MCF 10A (cell line): ENCODE measurements at places on chromosomes 3 and 15. TPM values are rescaled to one million over a fixed set of nuclear protein-coding genes. Genes with fewer than 3 reads are reported as not detected.

MRAS gene
- total RNA-seq, result 5.2 and 7.0 TPM in 2 replicates

DNA sequence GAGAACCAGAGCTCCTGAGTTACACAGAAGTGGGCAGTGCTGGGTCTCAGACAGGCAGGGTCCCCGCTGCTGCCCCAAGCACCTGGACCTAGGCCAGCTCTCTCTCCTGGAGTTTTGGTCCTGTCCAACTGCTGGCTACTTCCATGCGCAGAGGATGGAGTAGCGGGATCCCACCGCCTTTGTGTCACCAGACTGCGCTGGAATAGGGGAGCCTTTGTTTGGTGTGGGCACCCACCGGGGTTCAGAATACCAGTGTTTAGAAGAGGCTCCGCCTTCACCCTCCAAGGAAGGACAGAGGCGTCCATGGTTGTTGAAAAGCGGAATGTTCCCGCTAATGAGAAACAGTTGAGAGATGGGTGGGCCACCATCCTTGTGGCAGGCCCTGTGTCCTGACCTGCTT lies 154.4 kb downstream of the DNAJB8 start:
- no peak overlapping the region for H3K4me3 ChIP-seq
- no peak overlapping the region for H3K27ac ChIP-seq
- H3K36me3 ChIP-seq, result peaks cover 5% of the 10 kb centered on the region

- H3K27ac ChIP-seq, result no peak overlapping the region
- DNase-seq, result no peak
- H3K4me1 ChIP-seq, result no peaks in the 10 kb centered on the region
- no peaks in the 10 kb centered on the region for H3K36me3 ChIP-seq
- H3K27me3 ChIP-seq, result peaks cover 49% of the 10 kb centered on the region
Measured at GRCh38 chr3:278300-279064, 81.9 kb downstream of the CHL1 start.

DNA sequence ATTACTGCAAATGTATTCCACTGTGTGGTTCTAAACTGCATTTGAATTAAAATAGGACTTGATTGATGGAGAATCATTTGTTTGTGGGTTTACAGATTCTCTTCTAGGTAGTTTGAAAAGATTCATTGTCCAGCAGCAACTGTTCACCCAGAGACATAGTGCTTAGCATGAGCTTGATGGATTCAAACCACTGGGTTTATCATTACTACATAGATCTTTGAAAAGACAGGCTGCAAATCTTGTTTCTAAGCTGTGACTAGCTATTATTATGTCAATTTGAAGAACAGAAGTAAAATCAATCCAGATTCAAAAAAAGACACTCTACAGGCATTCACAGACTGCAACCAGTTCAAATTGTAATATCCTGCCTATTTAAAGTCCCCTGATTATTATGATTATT lies 49.8 kb downstream of the MBNL1 start:
- no peak overlapping the region for H3K4me3 ChIP-seq
- no peaks in the 10 kb centered on the region for H3K27me3 ChIP-seq
- H3K4me1 ChIP-seq, result peaks cover 35% of the 10 kb centered on the region
- no peak overlapping the region for H3K27ac ChIP-seq
- no peak for DNase-seq

DNA sequence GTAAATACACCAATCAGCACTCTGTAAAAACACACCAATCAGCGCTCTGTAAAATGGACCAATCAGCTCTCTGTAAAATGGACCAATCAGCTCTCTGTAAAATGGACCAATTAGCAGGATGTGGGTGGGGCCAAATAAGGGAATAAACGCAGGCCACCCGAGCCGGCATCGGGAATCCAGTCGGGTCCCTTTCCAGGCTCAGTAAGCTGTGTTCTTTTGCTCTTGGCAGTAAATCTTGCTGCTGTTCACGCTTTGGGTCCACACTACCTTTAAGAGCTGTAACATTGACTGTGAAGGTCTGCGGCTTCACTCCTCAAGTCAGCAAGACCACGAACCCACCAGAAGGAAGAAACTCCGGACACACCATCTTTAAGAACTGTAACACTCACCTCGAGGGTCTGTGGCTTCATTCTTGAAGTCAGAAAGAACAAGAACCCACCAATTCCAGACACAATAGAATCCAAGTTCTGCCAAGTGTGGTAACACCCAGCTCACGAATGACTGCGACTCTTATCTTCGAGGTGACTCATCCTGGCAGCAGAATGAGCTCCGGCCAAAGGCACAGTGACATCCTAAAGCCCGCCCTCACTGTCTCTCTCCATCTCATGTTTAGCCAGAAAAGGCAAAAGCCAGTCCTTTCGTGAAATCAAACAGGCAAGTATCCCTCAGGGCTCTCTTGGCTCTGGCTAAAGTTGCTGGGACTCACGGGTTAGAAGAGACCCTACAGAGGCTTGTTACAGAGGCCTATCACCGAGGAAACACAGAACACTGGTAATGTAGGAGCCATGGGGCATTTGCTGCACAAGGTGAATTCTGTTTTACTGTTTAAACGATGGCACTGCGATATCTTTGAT lies 155.2 kb downstream of the FAM43A start:
- H3K4me3 ChIP-seq, result no peak overlapping the region
- H3K36me3 ChIP-seq, result no peaks in the 10 kb centered on the region
- H3K27me3 ChIP-seq, result no peaks in the 10 kb centered on the region
- no peaks in the 10 kb centered on the region for H3K4me1 ChIP-seq
- H3K27ac ChIP-seq, result no peak overlapping the region
- DNase-seq, result peak; percentile 43

GRCh38 chr15:90030376-90030775 lies 29.3 kb downstream of the ZNF710 start:
- no peak overlapping the region for H3K27ac ChIP-seq
- no peak overlapping the region for H3K4me3 ChIP-seq
- H3K27me3 ChIP-seq, result no peaks in the 10 kb centered on the region
- DNase-seq, result no peak
- H3K36me3 ChIP-seq, result peaks cover 4% of the 10 kb centered on the region

KCNH8 gene
- 0.07 TPM in 1 of 2 replicates, not detected in the other for total RNA-seq

RLBP1 gene
- not detected in 2 replicates for total RNA-seq

GRCh38 chr15:36527235-36528162 lies 51.9 kb upstream of the CDIN1 start:
- peaks cover 37% of the 10 kb centered on the region for H3K27me3 ChIP-seq
- H3K36me3 ChIP-seq, result no peaks in the 10 kb centered on the region
- no peak overlapping the region for H3K27ac ChIP-seq
- no peak overlapping the region for H3K4me3 ChIP-seq
- DNase-seq, result no peak

PSTPIP1 gene
- 1.2 TPM in 2 replicates for total RNA-seq

GRCh38 chr3:69178082-69178481 lies 55.7 kb upstream of the LMOD3 start:
- no peaks in the 10 kb centered on the region for H3K27me3 ChIP-seq
- H3K4me3 ChIP-seq, result no peak overlapping the region
- no peak for DNase-seq
- peaks cover 24% of the 10 kb centered on the region for H3K4me1 ChIP-seq
- H3K36me3 ChIP-seq, result peaks cover 76% of the 10 kb centered on the region

GRCh38 chr3:188947401-188948280 lies 224.1 kb upstream of the TPRG1 start:
- DNase-seq, result peak; percentile 99
- no peaks in the 10 kb centered on the region for H3K27me3 ChIP-seq
- no peaks in the 10 kb centered on the region for H3K36me3 ChIP-seq
- peaks cover 58% of the 10 kb centered on the region for H3K4me1 ChIP-seq
- H3K4me3 ChIP-seq, result peak overlapping the region; percentile 71
- H3K27ac ChIP-seq, result peak overlapping the region; percentile 96

GRCh38 chr15:100663915-100664281 lies 61.5 kb downstream of the ASB7 start:
- no peak overlapping the region for H3K4me3 ChIP-seq
- no peaks in the 10 kb centered on the region for H3K27me3 ChIP-seq
- H3K36me3 ChIP-seq, result no peaks in the 10 kb centered on the region
- no peak overlapping the region for H3K27ac ChIP-seq
- H3K4me1 ChIP-seq, result peaks cover 6% of the 10 kb centered on the region

DNA sequence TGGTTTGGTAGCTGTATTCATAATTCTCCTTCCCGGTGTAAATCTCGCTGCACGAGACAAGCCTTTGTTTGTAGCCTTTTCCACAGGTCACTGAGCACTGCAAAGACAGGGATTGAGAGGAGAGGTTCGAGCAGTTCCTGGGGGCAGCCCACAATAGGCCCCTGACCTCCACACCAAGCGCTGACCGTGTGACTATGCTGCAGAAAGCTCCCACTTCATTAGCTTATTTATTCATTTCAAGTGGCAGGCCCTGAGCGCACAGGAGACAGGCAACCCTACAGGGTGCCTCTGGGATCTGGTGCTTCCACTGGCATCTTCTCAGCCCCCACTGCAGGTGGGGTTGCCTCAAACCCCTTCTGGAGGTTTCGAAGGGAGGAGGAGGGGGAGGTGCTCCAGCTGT lies 140.9 kb downstream of the ADAMTS9 start:
- H3K27me3 ChIP-seq, result no peaks in the 10 kb centered on the region
- DNase-seq, result no peak
- H3K36me3 ChIP-seq, result no peaks in the 10 kb centered on the region
- no peak overlapping the region for H3K27ac ChIP-seq
- no peaks in the 10 kb centered on the region for H3K4me1 ChIP-seq
- no peak overlapping the region for H3K4me3 ChIP-seq

PLSCR5 gene
- not detected in 2 replicates for total RNA-seq

GOLGA8Q gene
- 2.0 TPM in 1 of 2 replicates, not detected in the other for total RNA-seq

DNA sequence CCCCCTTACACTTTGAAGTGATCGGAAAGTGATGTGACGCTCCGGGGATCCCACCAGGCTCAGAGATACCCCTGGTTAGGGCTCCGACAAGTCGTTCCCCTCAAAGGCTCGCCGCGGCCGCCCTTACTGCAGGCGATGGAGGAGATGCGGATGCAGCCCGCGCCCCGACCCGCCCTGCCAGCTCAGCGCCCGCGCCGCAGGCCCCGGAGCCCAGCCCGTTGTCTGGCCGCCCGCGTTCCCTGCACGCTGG lies 228 bp downstream of the GLT8D1 start:
- H3K4me1 ChIP-seq, result peaks cover 7% of the 10 kb centered on the region
- H3K27me3 ChIP-seq, result no peaks in the 10 kb centered on the region
- H3K27ac ChIP-seq, result peak overlapping the region; percentile 93
- peaks cover 30% of the 10 kb centered on the region for H3K36me3 ChIP-seq
- peak overlapping the region; percentile 95 for H3K4me3 ChIP-seq

DNA sequence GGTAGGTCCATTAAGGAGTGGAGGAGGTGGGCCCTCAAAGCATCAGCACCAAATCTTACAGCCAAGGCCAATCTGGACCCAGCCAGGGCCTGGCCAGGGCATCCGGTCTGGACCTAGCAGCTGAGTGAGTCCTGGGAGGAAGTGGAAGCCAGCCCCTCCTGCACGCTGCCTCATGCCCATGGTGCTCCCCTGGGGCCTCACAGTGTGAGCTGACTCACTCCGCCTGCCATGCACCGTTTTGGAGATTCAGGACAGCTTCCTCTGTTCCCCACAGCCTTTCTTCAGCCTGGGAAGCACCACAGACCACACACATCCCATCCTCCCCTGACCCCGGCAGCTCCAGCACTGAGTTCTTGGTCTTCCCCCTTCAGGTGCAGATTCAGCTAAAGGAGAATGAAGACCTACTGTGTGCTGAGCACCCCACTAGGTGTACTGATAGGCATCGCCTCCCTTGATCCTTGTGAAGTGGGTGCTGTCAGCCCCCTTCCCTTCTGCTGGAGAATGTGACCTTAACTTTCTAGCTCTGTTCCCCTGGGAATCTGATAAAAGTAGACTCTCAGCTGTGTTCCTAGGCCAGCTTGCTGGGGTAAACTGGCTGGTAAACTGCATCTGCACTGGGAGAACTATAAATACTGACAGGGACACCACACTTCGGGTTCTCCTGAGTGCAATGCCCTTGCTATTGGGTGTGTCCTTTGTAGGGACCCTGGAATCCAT lies 36.8 kb upstream of the SEC13 start:
- no peak overlapping the region for H3K27ac ChIP-seq
- DNase-seq, result peak; percentile 70
- no peak overlapping the region for H3K4me3 ChIP-seq
- H3K27me3 ChIP-seq, result peaks cover 40% of the 10 kb centered on the region
- H3K36me3 ChIP-seq, result no peaks in the 10 kb centered on the region
- no peaks in the 10 kb centered on the region for H3K4me1 ChIP-seq

GRCh38 chr3:14461748-14462324 lies 59.4 kb downstream of the SLC6A6 start:
- no peak overlapping the region for H3K4me3 ChIP-seq
- H3K27me3 ChIP-seq, result no peaks in the 10 kb centered on the region
- H3K4me1 ChIP-seq, result peaks cover 12% of the 10 kb centered on the region

- peak overlapping the region; percentile 68 for H3K4me3 ChIP-seq
- no peaks in the 10 kb centered on the region for H3K4me1 ChIP-seq
- no peaks in the 10 kb centered on the region for H3K36me3 ChIP-seq
- no peak for DNase-seq
- no peak overlapping the region for H3K27ac ChIP-seq
Measured at GRCh38 chr15:88255484-88256278, 858 bp downstream of the NTRK3 start.

PAQR5 gene
- 16.7 and 20.3 TPM in 2 replicates for total RNA-seq

GRCh38 chr15:69422336-69422895 lies 8.3 kb downstream of the KIF23 start:
- no peak overlapping the region for H3K4me3 ChIP-seq
- no peaks in the 10 kb centered on the region for H3K27me3 ChIP-seq
- H3K4me1 ChIP-seq, result peaks cover 21% of the 10 kb centered on the region
- peak overlapping the region; percentile 55 for H3K27ac ChIP-seq
- H3K36me3 ChIP-seq, result peaks cover 18% of the 10 kb centered on the region

SYNPR gene
- total RNA-seq, result not detected in 2 replicates

ATP13A4 gene
- not detected in 2 replicates for total RNA-seq

RASGRP1 gene
- not detected in 2 replicates for total RNA-seq

SCN11A gene
- total RNA-seq, result 0.05 TPM in 1 of 2 replicates, not detected in the other

RPL39L gene
- 1.0 and 3.3 TPM in 2 replicates for total RNA-seq

DNA sequence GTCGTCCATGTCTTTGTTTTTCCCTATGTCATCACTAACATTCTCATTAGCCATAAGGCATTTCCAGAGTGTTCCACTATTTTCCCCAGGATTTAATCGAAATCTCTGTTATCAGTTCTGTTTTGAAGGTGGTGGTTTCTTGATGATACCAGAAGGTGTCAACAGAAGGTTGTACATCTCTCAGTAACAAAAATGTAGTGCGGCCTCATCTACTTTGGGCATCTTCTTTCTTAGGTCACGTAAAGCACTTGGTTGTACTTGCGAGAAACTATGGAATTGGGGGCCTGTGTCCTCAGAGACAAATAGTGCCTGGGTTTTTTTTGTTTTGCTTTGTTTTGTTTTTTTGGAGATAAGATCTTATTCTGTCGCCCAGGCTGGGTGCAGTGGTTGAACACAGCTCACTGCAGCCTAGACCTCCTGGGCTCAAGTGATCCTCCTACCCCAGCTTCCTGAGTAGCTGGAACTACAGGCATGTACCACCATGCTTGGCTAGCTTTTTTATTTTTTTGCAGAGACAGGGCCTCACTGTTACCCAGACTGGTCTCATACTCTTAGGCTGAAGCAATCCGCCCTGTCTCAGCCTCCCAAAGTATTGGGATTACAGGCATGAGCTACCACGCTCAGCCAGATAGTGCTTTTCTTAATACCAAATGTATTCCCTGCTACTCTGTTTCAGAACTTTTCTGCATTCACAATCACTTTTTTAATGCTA lies 61.2 kb upstream of the FURIN start:
- H3K4me1 ChIP-seq, result no peaks in the 10 kb centered on the region
- peaks cover 5% of the 10 kb centered on the region for H3K36me3 ChIP-seq
- H3K27me3 ChIP-seq, result no peaks in the 10 kb centered on the region
- no peak overlapping the region for H3K4me3 ChIP-seq

PIK3CB gene
- total RNA-seq, result 21.0 and 21.1 TPM in 2 replicates

P2RY12 gene
- total RNA-seq, result not detected in 2 replicates

CASR gene
- total RNA-seq, result not detected in 2 replicates
